ENCODE measurements at places on chromosomes 7 and 10.

DNA sequence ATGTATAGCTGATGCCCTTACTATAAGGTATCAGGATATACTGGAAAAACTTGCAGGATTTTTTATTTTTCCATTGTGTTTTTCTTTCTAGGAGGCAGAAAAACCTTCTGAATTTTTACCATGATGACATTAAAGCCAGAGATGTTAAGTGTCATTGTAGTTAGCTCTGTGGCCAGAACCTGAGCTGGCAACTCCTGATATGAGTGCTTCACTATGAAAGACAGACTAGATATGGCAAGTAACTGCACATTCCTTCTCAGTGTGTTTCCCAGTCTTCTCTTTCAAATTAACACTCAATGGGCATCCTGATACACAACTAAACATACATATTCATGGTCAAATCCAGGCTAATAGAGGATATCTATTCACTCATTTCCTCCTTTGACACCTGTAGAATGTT lies 166.2 kb downstream of the CTTNBP2 start:
- no peak for DNase-seq

- DNase-seq = no peak
Observed at GRCh38 chr10:33930079-33930478, 595.6 kb upstream of the NRP1 start.

DNA sequence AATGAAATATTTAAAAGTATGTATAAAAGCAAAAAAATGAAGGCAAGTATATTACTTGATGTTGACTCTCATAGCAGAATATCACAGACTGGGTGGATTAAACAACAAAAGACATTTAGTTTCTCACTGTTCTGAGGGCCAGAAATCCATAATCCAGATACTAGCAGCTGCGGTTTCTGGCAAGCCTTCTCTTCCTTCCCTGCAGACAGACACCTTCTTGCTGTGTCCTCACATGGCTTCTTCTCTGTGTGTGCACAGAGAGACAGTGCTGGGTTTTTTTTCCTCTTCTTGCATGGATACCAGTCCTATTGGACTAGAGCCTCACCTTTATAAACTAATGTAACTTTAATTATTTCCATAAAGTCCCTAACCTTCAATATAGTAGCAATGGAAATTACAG lies 127.9 kb upstream of the AKR1E2 start:
- DNase-seq = no peak

- DNase-seq = no peak
Observed at GRCh38 chr7:128405471-128406313, 4.1 kb downstream of the IMPDH1 start.

GRCh38 chr7:8259586-8260222 lies 2.3 kb downstream of the ICA1 start:
- DNase-seq = no peak

DNA sequence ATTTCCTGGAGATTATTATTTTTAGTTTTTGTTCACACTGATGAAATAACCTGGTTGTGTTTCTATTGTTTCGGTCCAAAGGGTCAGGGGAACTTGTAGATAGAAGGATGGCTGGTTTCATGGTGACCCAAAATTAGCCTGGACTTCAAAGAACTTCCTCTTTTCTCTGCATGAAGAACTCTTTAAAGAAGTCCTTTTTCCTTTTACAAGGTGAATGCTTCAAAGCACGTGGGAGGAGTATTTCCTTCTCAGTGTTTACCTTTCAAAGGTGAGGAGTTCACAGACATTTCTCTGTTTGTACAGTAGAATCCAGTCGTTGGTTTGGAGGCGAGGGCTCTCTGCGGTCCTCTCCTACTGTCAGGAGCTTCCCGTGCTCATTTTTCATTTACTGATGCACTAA lies 561.7 kb downstream of the GATA3 start:
- no peak for DNase-seq

GRCh38 chr7:138519061-138519798 lies 59.2 kb downstream of the TRIM24 start:
- DNase-seq = no peak

GRCh38 chr10:3478632-3479240 lies 306.2 kb upstream of the PITRM1 start:
- no peak for DNase-seq

DNA sequence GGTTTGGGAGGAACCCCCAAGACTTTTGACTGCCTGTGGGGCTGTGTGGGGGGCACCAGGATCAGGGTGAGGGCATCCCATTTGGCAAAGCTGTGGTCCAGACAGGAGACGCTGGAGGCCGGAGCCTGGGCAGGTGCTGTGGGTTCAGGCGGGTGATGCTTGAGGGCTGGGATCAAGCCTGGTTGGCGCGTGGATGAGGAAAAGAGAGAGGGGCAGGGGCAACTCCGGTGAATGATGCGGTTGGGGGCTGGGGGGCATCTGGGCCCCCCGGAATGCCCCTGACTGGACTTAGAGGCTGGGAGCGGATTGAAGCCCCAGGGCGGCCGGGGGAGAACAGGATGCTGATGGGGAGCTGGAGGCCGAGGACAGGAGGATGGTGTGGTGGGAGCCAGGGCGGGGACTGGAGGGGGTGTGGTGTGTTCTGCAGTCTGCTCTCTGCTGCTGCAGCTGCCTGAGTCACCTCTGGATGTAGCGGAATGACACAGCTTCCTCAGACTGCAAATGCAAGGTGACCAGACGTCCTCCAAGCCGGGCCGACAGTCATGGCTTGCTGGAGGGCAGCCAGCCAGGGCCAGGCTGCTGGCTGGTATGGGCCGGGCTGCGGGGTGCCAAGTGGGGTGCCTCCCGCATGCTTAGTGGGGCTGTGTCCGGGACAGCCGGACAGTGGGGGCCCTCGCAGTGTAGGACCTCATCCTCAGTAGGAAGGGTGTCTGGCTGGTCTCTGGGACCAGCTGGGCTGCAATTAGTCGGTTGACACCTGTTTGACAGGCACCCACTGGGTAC lies 3.2 kb downstream of the MAFK start:
- no peak for DNase-seq

GRCh38 chr7:158000160-158000559 lies 587.5 kb downstream of the PTPRN2 start:
- DNase-seq = no peak

DNA sequence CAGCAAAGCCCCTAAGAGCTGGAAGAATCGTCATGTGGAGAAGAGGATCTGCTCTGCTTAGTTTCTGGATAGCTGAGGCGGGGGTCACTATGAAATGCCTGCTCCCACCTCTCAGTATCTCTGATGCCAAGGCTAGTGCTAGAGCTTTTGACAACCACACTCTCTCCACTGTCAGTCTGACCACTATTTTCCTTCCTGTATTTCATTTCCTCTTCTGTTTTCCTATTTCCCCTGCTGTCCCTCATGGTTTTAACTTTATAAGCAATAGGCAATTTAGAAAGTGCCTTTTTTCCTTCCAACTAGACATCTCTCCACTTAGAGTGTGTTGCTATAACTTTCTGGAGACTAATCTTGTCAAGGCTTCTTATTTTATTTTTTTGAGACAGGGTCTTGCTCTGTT lies 23.6 kb downstream of the C7orf57 start:
- DNase-seq = no peak

DNA sequence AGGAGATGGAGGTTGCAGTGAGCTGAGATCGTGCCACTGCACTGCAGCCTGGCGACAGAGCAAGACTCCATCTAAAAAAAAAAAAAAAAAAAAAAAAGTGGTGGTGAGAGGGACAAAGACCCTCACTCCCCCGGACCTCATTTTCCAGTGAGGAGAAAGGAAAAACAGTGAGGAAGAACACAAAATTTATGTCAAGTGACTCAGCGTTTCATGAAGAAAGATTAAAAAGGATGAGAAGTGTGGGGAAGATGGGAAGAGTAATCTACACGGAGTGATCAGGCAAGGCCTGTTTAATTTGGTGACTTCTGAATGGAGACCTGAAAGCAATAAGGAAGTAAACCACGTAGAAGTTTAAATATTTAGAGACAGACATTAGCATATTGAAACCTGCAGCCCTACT lies 7.0 kb downstream of the NUDT5 start:
- DNase-seq = no peak

GRCh38 chr7:101547916-101548661 lies 81.0 kb downstream of the MYL10 start:
- no peak for DNase-seq

DNA sequence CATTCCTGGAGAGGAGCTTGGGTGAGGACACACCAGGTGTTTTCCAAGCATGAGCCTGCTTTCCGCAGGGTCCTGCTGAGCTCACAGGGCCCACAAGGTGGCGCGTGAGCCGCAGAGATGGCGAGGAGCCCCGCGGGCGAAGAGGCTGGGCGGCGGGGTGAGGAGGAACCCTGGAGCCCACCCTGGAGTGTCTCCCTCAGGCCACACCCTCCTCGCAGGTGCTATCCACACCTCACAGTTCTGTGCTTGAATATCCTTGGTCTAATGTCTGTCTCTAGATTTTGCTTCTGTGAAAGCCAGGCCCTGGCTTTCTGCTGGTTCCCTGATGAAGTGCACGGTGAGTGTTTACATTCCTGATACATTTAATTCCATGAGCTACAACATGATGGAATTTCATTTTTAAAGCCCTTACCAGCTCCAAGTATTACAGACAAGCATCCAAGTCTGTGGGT lies 433.6 kb downstream of the ACTR3B start:
- DNase-seq = no peak

- DNase-seq = no peak
Observed at GRCh38 chr10:100978121-100978900, 9.0 kb downstream of the MRPL43 start.

GRCh38 chr10:71964743-71965515 lies 734 bp downstream of the CHST3 start:
- no peak for DNase-seq

- peak; percentile 81 for DNase-seq
Observed at GRCh38 chr7:7772397-7772821, 54.0 kb upstream of the RPA3 start.

- no peak for DNase-seq
Observed at GRCh38 chr7:148234715-148235114, 355.9 kb upstream of the C7orf33 start.

DNA sequence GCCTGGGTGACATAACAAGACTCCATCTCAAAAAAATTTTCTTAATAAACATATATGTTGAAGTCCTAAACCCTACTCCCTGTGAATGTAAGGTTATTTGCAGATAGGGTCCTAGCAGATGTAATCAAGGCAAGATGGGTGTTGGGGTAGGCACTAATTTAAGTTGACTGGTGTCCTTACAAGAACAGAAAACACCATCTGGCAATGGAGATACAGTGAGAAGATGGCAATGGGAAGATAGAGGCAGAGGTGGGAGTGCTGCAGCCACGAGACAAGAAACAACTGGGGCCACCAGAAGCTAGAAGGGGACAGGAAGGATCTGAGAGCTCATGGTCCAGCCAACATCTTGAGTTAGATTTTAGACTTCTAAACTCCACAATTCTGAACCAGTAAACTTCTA lies 606.4 kb downstream of the CNTNAP2 start:
- DNase-seq = no peak

DNA sequence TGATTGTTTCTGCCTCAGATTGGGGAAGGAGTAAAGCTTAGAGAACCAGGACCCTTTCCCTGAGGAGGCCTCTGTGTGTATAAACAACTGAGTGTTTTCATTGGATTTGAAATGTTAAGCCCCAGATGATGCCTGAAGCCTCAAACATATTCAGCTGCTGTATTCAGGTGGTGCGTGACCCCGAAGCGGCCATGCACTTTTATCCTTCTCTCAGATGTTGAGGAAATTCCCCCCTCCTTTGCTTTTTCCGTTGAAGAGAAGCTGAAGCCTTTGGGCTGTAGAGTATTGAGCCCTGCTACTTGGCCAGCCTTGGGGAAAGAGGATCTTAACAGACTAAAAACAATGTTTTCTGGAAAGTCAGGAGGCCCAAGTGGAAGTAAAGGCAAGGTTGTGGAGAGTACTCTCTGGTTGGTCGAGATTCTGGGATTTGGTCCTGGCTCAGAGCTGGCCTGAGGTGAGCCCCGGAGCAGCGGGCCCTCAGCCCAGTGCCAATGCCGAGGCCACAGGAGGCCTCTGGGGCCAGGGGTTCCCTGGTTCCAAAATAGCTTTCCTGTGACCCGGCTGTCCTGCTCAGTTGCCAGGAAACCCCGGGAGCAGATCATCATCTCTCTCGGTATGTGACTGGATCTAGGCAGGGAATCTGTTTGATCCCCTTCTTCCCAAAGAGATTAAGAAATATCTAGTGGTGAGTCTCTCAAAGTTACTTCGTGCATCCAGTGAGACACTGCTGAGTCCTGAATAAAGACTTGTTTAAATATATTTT lies 22.5 kb downstream of the FKBP6 start:
- no peak for DNase-seq

DNA sequence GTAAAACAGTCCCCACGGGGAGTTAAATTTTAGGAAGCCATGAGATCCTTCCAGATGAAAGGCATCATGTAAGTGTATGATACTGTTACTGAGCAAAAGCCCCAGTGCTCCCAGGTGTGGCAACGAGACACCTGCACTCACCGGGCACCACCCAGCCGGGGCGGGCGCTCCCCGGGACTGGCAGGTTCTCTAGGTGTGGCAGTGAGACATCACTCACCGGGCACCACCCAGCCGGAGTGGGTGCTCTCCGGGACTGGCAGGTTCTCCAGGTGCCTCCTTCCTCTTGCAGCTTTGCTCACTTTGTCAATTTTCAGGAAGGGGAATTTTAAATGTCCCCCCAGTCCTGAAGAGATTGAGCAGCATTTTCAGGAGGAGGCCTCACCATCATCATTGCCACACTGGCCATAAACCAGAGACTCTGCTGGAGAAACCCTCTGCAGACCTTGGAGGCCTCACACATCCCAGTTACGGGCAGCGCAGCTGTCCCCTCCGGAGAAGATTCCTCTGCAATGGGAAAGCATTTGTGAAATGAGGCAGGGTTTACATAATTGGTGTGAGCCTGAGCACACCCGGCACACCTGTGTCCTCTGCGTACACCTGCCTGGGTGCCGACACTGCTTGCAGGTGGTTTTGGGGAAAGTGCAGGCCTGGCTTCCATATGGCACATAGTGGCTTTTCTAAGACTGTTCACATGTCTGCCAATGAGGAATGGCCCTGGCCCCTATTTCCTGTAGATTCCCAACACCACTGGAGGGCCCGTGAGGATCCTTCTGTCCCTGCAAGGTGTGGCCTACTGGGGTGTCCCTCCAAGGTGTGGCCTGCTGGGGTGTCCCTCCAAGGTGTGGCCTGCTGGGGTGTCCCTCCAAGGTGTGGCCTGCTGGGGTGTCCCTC lies 191.4 kb downstream of the EBF3 start:
- DNase-seq = no peak

GRCh38 chr7:34672430-34672829 lies 14.4 kb downstream of the NPSR1 start:
- DNase-seq = no peak

GRCh38 chr10:14884082-14884481 lies 5.4 kb downstream of the SUV39H2 start:
- no peak for DNase-seq

GRCh38 chr7:1733206-1733907 lies 63.3 kb downstream of the ELFN1 start:
- DNase-seq = no peak

Measured in keratinocyte (primary cell).